ENCODE measurements at places on chromosomes 6 and 20.

DNA sequence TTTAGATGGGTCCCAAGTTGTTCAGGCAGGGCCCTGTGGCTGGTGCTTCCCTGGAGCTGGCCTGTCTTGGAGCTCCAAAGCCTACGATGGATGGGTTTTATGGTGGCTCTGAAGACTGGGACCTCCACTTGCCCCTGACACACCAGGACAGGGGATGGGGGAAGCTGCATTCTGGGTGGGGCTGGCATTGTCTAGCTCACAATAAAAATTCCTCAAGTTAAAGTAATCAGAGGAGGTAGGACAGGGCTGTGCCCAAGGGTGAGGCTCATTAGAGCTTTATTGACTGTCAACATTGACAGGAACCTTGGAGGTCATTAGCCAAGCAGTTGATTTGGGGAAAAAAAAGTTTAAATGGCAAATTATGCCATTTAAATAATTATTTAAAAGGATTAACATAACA, 35.7 kb downstream of the TFAP2C start:
- DNase-seq = no peak

DNA sequence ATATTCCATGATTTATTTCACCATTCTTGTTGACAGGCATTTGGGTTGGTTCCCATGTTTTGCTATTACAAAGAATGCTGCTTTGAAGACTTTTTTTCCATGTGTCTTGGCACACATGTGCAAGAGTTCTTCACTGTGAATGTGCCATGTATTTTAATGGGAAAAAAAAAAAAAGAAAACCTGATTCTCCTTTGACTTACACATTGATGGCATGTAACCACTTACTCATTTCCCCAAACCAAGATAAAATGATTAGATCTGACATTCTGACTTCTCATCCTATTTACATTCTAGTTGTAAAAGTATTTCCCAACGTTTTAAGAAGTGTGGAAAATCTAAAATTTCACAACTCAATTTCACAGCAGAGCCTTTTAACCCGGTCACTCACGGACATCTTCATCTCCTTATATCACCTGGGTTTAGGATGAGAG, 4.4 kb downstream of the CAP2 start:
- no peak for DNase-seq

DNA sequence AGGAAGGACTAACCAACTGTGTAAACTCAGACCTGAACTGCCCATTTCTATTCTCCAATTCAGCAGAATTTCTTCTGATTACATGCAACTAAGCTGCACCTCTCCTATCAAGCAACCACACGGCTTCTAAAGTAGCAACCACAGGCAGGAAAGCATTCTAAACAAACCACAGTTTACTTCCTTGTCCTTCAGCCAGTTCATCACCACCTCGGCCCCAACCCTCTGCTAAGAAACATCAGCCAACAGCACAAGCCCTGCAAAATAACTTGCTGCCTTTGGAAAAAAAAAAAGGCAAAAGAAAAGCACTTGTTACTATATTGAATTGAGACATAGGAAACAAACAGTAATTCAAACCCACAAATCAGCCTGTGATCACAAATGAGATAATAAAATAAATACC, 140.3 kb downstream of the NFATC2 start:
- no peak for DNase-seq

DNA sequence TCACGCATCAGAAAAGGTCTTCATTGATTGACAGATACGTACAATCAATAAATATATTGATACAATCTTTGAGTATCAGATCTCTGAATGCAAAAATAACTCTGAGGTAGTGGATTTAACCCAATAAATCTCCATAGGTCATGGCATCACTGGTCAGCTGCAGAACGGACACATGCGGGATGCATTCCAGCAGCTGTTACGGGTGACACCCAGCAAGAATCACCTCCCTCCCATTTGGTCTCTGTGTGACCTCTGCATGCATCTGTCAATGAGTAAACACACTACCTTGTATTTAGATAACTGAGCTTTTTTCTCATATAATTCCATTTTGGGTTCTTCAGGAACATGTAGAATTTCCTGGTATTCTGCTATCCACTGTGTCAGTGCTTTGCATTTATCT, 285.4 kb downstream of the SYNE1 start:
- no peak for DNase-seq

GRCh38 chr6:108243836-108244235, 17.0 kb downstream of the SNX3 start:
- no peak for DNase-seq

GRCh38 chr6:16130932-16131387, 2.1 kb downstream of the MYLIP start:
- DNase-seq = no peak

- no peak for DNase-seq
These were observed 1.4 kb upstream of the ULBP3 start for GRCh38 chr6:150070236-150070818.

GRCh38 chr20:46555370-46555956, 5.0 kb upstream of the OCSTAMP start:
- no peak for DNase-seq

- no peak for DNase-seq
These were observed 23.0 kb upstream of the GTSF1L start for GRCh38 chr20:43749734-43750294.

GRCh38 chr6:64547594-64548268, 912.1 kb downstream of the PHF3 start:
- DNase-seq = no peak

- no peak for DNase-seq
These were observed 122.9 kb downstream of the ZMYND8 start for GRCh38 chr20:47233333-47234188.

GRCh38 chr6:56663344-56663743, 20.7 kb upstream of the DST start:
- DNase-seq = no peak

GRCh38 chr6:40265615-40266014, 321.5 kb downstream of the LRFN2 start:
- no peak for DNase-seq

DNA sequence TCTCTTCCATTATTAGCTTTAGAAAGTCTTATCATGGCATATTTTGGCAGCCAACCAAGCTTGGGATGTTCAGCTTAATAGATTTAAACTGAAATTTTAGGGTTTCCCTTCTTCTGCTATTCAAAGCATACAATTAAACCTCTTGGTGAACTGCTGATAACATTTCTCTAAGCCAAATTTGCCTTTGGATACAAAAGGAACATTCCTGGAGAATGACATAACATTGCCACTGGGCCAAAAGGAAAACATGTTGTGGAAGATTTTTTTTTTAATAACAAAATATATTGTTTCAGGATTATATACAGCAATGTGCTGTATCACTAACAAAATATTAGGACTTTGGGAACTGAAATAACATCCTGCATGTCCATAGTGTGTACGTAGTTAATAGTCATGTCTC, 215.1 kb upstream of the TBX18 start:
- no peak for DNase-seq

DNA sequence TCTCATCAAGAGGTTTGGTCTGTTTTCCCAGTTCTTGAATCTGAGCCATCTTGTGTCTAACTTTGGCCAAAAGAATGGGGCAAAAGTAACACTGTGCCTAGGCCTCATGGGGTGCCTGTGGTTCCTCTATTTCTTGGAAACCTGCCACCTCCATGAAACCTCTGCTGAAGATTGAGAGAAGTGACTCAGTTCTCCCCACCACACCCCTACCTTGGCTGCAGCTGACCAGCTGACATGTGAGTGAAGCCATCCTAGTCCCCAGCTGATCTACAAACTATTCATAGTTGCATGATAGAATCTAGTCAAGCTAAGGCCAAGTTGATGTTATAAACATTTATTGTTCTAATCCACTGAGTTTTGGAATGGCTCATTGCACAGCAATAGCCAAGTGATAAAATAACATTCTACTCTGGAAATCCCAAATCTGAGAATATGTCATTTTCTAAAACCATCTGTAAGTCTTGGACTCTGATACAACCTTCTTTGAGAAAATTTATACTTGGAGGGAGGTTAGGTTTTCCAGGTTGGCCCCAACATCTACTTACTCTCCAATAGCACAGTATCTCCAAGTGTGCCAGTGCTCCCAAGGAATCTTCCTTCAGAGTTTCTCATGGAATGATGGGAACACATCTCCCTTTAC, 107.0 kb upstream of the SMLR1 start:
- DNase-seq = no peak

DNA sequence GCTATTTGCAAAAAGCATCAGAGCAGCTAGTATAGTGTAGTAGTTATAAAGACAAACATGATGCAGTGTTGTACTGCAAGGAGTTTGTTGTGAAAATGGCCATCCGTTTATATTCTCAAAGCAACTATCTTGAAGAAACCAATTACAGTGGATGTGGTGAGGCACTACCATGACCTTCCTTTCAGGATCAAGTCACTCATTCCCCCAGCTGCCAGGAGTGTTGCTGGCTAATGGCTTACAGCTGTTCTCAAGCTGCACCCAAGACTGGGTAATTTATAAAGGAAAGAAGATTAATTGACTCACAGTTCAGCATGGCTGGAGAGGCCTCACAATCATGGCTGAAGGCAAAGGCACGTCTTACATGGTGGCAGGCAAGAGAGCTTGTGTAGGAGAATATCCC, 29.0 kb downstream of the ADGRF4 start:
- no peak for DNase-seq

GRCh38 chr6:128311944-128312570, 208.3 kb downstream of the PTPRK start:
- no peak for DNase-seq

DNA sequence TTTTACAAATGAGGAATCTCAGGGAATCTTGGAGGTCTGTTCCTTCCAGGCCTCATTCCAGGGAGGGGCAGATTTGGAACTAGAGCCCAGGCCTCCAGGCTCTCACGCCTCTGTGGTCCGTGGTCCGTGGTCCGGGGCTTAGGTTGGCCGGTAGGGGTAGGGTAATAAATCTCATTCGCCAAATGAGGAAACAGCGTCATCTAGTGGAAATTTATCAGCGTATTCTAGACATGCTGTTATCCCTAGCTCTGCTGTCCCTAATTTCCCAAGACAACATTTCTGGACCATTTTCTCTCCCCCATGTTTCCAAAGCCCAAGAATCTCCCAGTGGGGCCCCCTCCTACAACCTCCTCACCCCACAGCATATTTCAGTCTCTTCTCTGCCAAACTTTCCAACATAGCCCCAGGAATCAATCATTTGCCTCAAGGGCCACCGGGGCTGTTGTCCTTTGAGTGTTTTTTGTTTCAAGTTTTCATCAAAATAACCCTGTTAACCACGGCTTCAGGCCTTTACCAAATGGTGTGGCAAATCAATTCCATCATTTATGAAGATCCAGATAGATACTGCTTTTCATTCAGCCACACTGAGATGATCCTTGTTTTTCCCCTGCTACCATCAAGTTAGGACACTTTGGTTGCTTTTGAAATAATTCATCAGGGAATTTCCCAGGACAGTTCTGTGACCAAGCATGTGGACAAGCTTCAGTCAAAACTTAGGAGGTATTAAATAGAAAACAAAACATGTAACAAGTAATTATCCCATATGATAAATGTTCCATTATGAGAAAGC, 126.8 kb downstream of the ALDH8A1 start:
- no peak for DNase-seq

GRCh38 chr6:80214436-80215022, 108.1 kb downstream of the BCKDHB start:
- no peak for DNase-seq

GRCh38 chr20:34403908-34404307, 40.8 kb downstream of the ITCH start:
- no peak for DNase-seq

DNA sequence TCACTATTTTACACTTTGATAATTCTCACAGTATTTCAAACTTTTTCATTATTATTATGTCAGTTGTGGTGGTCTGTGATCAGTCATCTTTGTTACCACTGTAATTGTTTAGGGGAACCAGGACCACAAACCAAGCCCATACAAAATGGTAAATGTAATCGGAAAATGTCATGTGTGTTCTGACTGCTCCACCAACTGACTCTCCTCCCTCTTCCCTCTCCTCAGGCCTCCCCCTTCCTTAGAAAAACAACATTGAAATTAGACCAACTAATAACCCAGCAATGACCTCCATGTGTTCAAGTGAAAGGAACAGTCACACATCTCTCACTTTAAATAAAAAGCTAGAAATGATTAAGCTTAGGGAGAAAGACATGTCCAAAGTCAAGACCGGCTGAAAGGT, 63.8 kb downstream of the GMDS start:
- DNase-seq = no peak

DNA sequence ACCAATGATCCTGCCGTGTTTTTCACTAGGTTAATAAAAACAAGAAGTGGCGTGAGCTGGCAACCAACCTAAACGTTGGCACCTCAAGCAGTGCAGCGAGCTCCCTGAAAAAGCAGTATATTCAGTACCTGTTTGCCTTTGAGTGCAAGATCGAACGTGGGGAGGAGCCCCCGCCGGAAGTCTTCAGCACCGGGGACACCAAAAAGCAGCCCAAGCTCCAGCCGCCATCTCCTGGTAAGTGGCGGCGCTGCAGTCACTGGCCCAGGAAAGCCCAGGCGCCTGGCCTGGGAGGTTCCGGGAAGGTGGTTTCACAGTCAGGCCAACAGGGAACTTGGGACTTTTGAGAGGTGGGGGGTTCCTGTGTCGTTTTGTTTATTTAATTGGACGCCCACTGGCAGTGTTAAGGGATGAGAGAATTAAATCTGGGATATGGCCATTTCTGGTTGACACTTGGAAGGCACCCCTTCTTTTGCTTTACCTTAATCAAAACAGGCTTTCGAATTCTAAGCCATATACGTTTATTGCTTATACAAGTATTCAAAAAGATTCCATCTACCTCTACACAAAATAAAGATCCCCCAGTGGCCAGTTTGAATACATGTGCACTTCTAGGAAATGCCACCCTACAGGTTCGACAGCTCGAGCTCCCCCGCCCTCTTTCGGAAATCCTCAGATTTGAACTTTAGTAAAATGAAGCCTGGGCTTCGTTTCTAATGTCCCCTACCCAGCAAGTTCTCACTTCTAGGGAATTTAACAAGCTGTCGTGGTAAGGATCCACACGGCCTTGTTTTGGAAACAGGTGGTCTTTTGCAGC, 138.9 kb downstream of the TMEM242 start:
- no peak for DNase-seq

GRCh38 chr20:9506280-9506821, 8.0 kb upstream of the LAMP5 start:
- no peak for DNase-seq

DNA sequence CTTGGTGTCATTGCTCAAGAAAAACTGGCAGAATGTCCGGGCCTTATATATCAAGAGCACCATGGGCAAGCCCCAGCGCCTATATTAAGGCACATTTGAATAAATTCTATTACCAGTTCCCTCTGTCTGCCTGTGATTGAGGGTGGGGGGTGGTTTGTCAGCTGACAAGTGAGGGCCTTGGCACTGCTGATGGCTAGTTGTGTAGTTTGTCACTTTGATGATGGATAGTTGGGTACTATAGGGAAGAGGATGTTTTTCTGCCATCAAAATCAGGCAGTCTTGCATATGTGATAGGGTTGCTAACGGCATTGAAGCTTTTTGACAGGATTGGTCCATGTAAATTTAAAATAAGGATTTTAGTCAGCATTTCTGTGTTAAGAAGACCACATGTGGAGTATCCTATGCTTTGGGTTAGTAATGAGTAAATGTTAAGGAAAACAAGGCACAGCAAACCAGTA, 2.5 kb downstream of the RPL10A start:
- no peak for DNase-seq

GRCh38 chr20:50397058-50397457, 113.1 kb upstream of the PTPN1 start:
- DNase-seq = no peak

All from esophagus squamous epithelium (tissue), 5 donors.